Cerebellar cortex (tissue), 1 donor: ENCODE measurements at places on chromosomes 3 and 15.

- DNase-seq: no peak
These were observed 54.3 kb upstream of the CBLB start for GRCh38 chr3:105923140-105923539.

- DNase-seq: no peak
These were observed 11.1 kb upstream of the FURIN start for GRCh38 chr15:90857337-90857736.

DNA sequence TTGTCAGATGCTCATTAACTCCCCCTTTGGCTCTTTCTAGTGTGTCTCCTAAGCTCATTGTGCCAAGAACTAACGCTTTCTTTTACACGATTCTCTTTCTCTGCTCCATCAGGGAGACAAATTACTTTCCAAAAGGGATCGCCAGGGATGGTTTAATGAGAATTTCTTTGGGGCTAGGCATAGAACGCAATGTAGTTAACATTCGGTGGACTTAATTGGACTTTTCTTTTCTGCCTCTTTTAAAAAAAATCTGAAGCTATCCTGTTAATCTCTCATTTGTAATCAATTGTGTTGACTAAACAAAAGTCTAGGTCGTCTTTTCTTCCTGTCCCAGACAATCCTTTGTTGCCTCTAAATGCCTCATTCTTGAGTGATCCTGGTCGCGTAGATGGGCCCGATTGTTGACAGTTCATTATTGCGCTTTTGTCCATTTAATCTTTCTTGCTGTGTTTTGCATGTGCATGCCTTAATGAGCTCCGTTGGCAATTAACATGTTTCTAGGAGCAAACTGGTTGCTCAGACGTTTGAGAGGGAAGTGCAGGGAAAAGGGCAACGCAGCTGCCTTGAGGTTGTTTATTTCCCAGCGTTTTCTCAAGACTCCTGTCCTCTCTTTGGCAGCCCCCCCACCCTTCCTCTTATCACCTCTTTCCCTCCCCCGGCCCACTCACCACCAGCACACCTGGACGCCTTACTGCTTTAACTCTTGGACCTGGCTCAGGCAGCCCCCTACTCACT lies 7.8 kb downstream of the FEZF2 start:
- DNase-seq: no peak

- DNase-seq: no peak
These were observed 285.9 kb upstream of the VEPH1 start for GRCh38 chr3:157789162-157789561.

GRCh38 chr15:40471808-40472150 lies 995 bp downstream of the CHST14 start:
- DNase-seq: peak; percentile 24

GRCh38 chr3:167813169-167814123 lies 77.9 kb downstream of the SERPINI1 start:
- DNase-seq: no peak

- no peak for DNase-seq
These were observed 33.8 kb downstream of the CYP11A1 start for GRCh38 chr15:74333662-74334061.

DNA sequence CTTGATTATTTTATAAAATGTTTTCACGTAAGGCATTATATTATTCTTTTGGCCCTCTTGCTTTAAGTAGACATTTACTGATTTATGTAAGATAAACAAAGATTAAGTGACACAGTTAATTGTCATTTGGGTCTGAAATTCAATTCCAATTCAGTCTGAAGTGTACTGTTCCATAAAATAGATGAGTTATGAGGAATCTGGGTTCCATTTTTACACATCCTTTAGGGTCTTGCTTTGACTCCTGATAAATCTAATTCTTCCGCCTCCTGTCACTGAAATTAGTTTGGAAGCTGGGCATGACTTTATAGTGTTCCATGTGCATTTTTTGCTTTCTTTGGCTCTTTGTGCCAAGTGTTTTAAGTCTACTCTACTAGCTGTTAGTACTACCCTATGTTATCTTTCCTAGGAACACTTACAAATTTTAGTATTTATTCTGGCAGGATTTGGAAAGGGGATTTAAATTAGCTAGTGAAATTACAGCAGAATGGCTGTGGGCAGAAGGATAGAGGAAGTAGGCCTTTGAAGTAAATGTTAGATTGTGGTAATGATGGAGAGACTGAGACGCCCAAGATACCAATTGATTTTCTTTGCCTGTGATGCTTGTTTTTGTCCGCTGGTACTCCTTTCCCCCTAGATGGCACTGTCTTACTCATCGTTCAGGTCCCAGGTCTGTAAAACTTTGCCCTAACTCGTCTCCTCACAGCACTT lies 14.3 kb downstream of the ARL8B start:
- peak; percentile 33 for DNase-seq

- no peak for DNase-seq
These were observed 176.5 kb downstream of the MBNL1 start for GRCh38 chr3:152445212-152445611.
